Ovary (tissue), 10 donors: ENCODE measurements at places on chromosomes 7 and 10.
A peak's percentile ranks its signal among the peaks of the same experiment; 100 is the strongest.

DNA sequence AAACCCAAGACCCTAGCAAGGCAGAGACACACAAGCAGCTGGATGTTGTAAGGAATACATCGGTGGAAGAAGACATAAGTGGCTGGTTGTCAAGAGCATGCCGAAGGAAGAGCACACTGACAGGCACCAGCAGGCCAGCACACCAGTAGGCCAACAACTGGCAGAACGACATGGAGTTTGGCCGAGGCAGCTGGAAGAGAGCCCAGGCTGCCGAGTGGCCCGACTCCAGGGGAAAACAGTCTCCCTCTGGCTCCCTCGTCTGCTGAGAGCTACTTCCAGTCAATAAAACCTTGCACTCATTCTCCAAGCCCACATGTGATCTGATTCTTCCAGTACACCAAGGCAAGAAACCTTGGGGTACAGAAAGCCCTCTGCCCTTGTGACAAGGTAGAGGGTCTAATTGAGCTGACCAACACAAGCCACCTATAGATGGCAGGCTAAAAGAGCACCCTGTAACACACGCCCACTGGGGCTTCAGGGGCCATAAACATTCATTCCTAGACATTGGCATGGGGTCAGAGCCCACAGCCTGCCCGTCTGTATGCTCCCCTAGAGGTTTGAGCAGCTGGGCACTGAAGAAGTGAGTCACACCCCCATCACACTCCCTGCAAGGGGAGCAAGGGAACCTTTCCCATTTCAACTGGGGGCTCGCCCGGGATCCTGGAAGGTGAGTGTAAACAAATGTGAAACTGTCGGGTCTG, 14.7 kb upstream of the TNS3 start:
- DNase-seq, result no peak

DNA sequence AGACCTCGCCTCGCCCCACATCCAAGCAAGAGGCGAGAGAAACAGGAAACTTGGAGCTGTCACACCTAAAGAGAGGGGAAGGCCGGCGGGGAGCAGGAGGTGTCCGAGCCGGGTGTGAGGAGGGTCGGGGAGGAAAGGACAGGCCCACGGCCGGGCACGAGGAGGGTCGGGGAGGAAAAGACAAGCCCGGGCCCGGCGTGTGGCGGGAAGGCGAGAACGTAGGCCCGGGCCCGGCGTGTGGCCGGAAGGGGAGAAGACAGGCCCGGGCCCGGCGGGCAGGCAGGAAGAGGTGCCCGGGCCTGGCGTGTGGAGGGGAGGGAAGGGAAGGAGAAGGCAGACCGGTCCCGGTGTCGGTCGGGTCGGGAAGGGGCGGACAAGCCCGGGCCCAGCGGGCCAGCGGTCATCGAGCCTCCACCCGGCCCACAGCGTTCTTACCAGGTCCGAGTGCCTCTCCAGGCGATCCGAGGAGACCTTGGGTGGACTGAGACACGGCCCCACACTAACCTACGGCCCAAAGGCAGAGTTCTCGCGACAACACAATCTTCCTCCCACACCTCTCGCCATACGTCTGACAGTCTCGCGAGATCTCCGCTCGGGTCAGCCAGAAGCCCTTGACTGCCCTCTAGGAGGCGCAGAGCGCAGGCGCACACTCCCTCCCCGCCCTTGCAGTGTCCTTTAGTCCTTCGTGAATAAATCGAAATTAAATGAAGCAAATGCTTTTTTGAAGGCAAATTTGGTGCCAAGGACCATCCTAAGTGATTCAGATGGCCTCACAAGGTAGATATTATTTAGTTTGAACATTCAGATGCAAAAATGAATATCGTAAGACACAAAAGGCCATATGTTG, at the start of gene NCOA4:
NCOA4 (minus strand) TSS at position 533 of the 847 bp plus-strand sequence. CDS start 13,943 bp downstream, outside the sequence.
- peak; percentile 99 for DNase-seq

DNA sequence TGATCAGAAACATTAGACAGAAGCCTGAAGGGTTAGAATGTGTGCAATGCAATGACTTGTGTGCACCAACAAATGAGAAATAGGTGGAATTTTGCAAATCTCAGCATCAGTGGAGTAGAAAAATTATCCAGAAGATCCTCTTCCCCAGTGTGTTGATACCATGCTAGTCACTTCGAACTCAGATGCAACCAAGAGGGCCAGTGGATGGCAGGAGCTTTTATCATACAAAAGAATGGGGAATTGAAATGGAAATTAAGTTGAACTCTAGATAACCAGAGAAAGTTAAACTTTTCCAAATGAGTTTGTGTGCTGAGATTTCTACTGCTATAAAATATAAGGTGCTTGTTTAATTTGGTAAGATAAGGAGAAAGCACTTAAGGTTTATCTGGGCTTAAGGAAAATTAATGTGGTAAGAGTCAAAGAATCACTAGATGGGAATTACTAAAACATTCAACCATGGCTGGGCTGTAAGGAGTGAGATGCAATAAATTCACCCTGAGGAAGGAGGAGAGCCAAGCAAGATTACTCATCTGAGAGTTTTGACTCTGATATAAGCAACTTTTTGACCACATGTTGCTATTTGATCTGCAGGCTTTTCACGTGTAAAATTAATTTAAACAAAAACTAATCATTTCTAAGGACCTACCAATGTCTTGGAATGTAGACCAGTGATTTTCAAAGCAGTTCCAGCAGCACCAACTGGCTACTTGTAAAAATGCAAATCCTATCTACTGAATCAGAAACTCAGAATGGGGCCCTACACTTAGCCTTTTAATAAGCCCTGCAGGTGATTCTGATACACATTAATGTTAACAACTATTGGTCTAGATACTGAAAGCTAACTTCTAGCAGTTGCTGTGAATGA, 113.2 kb downstream of the CDC14C start:
- DNase-seq, result no peak

GRCh38 chr10:55024713-55025112, 223.7 kb upstream of the PCDH15 start:
- no peak for DNase-seq

DNA sequence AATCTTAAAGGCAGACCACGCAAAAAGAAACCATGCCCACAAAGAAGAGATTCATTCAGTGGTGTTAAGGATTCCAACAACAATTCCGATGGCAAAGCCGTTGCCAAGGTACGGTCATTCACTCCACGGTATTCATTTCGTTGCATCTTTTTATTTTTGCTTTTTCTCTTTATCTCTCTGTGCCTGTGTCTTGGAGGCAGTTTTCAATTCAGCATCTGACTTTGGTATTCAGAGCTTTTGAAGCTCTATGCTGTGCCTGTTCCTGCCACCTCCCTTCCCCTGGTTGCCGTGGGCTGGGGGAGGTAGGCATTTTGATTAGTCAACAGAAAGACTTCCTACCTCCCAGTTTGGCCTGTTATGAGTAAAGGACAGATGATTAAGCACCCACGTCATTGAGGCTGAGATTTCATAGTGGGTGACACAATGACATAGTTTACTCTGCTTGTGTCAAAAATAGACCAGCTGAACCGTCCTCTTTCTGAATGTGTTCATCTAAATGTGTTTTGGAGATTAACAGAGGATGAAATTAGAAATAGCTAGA, 149.5 kb downstream of the ARID5B start:
- DNase-seq, result no peak

DNA sequence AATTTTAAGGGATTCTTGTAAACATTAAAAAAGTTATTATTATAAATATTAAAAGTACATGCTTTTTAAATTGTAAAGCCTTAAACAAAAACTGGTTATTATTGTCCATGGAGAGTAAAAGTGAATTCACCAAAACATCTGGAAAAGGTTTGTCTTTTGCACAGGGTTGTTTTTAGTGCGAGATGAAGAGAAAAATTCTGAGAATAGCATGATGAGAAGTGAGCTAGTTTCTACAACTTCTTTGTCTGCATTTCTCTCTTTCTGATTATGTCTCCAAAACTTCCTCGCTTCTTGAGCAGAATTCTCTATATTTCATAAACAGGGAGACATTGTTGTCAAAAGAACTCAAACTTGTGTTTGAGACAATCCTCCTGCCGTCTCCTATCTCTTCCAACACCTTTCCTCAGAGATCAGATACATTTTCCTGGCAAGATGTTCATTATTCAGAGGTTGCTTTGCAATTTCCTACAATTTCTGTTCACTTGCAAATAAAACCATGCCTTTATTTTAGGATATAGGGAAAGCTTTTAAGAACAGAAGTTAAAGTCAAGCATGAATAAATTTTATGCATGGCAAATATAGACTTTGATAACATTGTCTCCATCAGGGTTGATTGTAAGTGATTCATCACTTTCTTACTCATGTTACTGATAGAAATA, 372.1 kb upstream of the NPVF start:
- DNase-seq, result no peak

- no peak for DNase-seq
Observed at GRCh38 chr10:61821693-61822092, 79.8 kb upstream of the ARID5B start.

GRCh38 chr10:54525816-54526215, 275.2 kb downstream of the PCDH15 start:
- DNase-seq, result no peak

GRCh38 chr7:133859871-133860450, 267.2 kb upstream of the LRGUK start:
- DNase-seq, result no peak

GRCh38 chr7:27939893-27940292, 199.9 kb downstream of the TAX1BP1 start:
- DNase-seq, result no peak

GRCh38 chr7:122688400-122688998, 10.4 kb downstream of the RNF133 start:
- no peak for DNase-seq

GRCh38 chr10:10438335-10439100, 579.2 kb upstream of the CELF2 start:
- no peak for DNase-seq

GRCh38 chr10:34753014-34753757, 61.9 kb downstream of the PARD3 start:
- no peak for DNase-seq
